Activated CD4-positive, alpha-beta T cell treated with anti-CD3 and anti-CD28 coated beads for 1 hour (primary cell): ENCODE measurements at places on chromosomes 2 and 18.

DNA sequence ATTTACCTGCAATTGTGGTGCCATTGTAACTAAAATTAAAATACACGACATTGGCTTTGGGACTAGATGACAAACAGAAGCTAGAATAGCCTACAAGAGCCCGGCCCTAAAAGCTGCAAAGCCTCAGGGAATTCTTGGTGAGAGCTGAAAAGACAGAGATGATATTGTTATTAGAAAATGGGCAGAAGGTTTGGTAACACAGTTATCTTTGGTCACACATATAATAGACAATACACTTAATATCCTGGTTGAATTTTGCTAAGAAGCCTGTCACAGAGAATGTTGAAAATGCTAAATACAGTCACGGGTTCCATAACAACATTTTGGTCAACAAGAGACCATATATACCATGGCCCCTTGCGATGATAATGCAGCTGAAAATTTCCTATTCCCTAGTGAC lies 157.3 kb upstream of the CDH19 start:
- no peak for DNase-seq

DNA sequence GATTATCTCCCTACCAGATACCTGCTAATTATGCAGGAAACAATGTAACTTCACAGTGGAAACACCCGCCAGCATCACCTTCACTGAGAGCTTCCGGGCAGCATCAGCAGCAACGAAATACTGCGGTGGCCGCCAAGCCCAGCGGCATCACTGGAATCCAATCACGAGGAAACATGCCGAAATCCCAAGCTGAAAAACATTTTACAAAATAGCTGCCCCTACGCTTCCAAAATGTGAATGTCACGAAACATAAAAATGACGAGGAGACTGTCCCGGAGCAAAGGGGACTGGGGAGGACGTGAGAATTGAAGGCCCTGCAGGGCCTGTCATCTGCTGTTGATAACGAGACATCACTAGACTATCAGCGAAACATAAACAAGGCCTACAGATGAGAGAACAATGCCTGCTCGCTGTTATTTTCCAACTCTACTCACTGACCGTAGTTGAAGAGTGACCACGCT lies 82.6 kb downstream of the HDAC4 start:
- peak; percentile 0 for DNase-seq

GRCh38 chr2:84782717-84783442 lies 98.0 kb downstream of the TRABD2A start:
- DNase-seq = no peak

DNA sequence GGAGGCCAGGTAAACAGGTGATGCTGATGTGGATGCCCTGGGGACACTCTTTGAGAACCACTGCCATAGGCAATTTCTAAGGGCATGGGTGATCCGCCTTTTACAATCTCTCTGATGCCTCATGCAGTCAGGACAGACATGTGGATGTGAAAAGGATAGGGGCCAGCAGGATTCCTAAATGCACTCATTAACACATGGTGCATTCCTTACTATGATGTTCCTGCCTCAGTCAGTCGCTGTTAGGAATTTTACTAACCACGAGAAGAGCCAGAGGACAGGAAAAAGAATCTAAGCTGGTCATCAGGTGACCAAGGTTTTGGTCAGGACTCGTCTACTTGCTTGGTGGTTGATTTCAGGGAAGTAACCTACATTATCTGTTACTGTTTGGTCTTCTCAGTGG lies 191.0 kb downstream of the ARL4C start:
- DNase-seq = no peak

- DNase-seq = no peak
Observed at GRCh38 chr2:150528861-150529801, 41.7 kb upstream of the RND3 start.

DNA sequence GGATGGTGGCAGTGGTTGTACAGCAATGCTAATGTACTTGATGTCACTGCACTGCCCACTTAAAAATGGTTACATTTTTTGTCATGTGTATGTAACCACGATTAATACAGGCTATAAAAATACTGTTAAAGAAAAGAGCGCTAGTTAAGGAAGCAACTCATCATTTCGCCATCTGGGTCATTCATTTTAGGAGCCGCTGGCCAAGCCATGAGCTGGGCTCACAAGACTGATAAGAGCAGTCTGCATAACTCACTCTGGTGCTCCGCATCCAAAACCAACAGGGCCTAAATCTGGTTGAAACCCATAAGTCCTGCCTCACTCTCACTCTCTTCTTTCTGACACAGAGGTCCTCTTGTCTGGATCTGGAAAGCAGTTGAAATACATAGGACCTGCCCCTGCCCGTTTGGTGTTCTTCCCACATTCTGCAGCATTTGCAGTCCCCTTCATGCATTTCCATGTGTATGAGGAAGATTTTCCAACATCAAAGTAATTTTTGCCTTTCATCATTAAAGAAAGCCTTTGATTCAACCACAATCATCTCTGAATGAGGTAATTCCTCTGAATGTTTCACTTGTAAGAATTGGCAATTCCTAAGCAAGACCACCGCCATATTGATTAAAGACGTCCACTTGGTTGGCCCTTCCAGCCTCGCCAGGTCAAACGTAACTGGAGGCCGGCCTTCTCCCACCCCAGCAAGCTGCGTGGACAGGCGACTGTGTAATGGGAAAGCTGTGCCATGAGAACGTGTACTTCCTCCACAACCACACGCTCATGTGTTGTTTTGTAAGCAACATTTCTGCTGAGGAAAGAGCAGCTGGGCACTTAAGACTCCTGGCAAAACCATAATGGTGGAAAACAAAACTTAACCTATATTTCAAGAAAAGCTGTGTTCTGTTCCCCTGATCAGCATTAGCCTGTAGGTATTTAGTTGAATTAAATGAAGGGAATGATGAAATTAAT lies 112.2 kb downstream of the VAPA start:
- no peak for DNase-seq

DNA sequence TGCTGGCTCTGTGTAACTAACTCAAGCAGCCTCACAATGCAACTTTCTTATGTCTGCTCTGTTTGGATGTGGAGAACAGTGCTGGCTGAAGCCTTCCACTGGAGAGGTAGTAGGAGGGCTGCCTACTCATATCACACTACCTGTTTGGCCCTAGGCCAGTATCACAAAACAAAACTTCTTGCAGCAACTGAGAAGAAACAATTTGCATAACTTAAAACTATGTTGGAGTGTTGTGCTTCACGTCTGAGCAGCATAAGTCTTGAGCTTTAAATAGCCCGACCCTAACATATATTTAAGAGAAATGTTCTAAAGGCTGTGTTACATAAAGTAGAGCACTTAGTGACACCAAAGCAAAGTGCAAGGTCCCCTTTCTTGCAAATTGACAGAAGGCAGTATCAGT lies 204.9 kb upstream of the ACVR2A start:
- no peak for DNase-seq

DNA sequence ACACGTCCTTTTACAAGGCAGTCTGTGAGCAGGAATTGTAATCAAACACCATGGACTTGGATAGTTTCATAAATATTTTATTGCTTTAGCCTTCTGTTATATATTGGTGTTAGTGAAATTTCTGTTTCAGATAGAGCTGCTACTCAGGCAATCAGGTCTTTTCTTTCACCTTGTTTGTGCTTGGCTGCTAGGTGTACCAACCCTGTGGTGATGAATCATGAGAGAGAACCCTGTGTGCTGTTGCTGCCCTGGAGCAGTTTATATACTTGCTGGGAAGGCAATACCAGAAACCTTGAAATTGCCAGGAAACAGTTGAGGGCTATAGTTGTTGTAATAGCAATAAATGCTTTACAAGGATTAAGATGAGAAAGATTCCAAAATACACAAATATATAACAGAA lies 84.5 kb downstream of the FSHR start:
- no peak for DNase-seq

GRCh38 chr2:176092270-176093144 lies at the start of gene HOXD13:
TSS of gene HOXD13 (plus strand) at chr2:176092721. CDS start at chr2:176092891, 170 bp downstream.
- DNase-seq = no peak

GRCh38 chr18:11167778-11168177 lies 18.4 kb upstream of the PIEZO2 start:
- DNase-seq = no peak

DNA sequence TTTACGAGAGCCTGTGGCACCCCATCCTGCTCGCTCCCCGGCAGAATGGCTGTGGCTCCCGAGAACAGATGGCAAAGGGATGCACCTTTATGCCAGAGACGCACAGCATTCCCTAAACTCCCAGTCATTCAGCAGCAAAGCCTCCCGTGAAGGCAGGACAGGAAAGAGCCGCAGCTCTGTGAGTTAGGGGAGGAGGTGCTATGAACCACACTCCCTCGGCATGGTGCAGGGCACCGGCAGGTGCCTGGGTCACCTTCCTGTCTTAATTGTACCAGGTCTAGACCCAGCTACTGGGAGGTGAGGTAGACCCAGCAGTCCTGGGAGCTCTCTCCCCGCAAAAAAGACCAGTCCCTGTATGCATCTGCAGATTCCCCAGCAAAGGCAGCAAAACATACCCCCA lies 149.8 kb downstream of the TWIST2 start:
- no peak for DNase-seq

GRCh38 chr2:45884126-45884525 lies 232.7 kb downstream of the PRKCE start:
- DNase-seq = no peak

- DNase-seq = no peak
Observed at GRCh38 chr18:48938827-48939204, 11.9 kb downstream of the SMAD7 start.

DNA sequence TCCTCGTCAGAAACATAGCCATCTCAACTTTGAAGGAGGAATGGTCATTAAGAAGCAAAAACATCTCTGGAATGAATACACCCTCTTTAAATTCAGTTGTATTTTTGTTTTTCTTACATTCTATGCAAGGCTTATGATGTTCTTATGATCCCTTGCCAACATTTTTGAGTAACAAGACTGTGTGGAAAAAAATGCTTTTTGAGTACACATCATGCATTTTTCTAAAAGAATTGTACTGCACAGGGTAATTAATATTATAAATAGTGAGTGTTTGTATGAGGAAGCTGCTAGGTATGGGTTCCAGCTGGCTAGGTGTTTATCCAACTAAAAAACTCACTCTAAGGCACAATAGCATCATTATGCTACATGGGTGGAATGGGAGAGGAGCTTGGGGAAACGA lies 59.0 kb upstream of the SPATS2L start:
- no peak for DNase-seq

DNA sequence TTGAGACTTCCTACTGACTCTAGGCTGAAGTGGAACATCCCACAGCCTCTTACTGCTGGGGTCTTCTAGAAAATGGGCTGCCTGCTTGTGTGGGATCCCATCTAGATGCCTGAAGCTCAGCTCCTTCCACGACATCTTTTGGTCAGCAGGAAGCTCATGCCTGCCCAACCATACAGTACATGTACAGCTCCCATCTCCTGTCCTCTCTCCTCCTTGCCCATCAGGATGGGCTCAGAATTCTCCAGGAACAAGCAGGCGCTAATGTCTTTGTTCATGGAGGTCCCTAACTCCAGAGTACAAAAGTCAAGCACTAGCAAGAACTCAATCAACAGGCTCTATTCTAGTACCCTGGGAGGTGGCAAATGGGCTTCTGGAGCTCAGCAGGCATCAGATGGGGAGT lies 31.7 kb upstream of the GPR17 start:
- DNase-seq = no peak

- DNase-seq = no peak
Observed at GRCh38 chr2:68263632-68264031, 11.3 kb upstream of the PPP3R1 start.

GRCh38 chr18:28147674-28148171 lies 29.2 kb downstream of the CDH2 start:
- DNase-seq = no peak

DNA sequence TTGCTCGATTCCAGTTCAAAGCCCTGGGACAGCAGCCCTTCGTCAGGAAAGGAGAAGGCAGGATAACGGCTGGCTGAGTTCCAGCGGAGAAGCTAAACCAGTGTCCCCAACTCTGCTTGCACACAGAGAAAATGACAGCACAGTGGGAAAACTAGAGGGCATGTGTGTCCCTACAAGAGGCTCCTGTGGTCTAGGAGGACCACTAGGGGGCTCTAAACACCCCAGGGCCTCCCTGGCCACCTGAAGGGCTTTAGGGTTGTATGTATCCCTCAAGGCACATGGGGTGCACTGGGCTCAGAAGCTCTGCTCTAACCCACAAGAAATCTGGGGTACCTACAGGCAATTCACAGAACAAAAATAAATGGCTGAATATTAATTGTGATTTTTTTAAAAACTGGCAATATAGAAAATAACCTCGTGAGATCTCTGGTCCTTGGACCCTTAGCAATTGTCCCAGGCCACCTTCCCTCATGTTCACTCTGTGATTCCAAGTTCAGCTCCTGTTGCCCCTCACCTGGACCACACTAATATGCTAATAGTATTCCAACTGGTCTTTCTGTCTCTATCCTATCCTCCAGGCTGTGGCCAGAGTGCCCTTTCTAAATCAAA lies 17.5 kb downstream of the STAT1 start:
- no peak for DNase-seq

DNA sequence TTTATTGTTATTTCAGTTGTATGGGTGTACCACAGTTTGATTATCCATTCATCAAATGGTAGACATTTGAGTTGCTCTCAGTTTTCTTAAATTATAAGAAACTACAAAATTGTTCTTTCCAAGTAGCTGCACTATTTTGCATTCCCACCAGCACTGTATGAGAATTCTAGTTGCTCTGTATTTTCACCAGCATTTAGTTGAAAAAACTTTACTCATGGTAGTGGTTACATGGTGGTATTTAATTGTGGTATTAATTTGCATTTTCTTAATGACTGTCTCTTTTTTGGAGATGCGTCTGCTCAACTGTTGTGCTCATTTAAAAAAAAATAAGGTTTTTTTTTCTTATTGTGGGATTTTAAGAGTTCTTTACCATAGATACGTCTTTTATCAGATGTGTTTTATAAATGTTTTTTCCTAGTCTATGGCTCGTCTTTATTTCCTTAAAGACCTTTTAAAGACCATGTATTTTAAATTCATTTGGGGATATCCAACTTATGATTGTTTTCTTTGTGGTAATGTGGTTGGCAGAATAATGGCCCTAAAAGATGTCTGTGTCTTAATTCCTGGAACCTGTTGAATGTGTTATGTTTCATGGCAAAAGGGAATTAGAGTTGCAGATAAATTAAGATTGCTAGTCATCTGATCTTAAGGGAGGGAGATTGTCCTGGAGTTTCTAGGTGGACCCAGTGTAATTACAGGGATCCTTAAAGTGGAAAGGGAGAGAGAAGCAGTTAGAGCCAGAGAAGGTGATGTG lies 37.4 kb downstream of the UBE2F start:
- no peak for DNase-seq

- no peak for DNase-seq
Observed at GRCh38 chr2:195543902-195544894, 112.8 kb upstream of the SLC39A10 start.

- DNase-seq = no peak
Observed at GRCh38 chr2:40646642-40647041, 194.8 kb upstream of the SLC8A1 start.

DNA sequence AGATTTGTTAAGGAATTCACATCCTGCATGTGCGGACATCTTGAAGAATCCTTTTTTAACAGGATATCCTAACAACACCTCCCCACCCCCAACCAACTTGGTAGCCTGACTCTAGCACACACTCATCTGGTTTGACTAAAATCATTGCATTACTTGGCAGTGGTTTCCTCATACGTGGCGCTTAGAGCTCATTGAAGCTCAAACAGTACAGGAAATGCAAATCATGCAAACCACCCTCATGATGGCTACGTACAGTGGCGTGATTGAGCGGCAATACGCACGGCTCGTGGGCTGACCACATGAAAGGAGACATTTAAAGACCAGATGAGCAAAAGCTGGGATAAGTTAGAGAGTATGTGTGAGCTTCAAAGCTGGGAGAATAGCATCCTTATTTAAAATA lies 336.2 kb downstream of the ZEB2 start:
- DNase-seq = peak; percentile 26
